ENCODE measurements at places on chromosomes 16 and 17.

DNA sequence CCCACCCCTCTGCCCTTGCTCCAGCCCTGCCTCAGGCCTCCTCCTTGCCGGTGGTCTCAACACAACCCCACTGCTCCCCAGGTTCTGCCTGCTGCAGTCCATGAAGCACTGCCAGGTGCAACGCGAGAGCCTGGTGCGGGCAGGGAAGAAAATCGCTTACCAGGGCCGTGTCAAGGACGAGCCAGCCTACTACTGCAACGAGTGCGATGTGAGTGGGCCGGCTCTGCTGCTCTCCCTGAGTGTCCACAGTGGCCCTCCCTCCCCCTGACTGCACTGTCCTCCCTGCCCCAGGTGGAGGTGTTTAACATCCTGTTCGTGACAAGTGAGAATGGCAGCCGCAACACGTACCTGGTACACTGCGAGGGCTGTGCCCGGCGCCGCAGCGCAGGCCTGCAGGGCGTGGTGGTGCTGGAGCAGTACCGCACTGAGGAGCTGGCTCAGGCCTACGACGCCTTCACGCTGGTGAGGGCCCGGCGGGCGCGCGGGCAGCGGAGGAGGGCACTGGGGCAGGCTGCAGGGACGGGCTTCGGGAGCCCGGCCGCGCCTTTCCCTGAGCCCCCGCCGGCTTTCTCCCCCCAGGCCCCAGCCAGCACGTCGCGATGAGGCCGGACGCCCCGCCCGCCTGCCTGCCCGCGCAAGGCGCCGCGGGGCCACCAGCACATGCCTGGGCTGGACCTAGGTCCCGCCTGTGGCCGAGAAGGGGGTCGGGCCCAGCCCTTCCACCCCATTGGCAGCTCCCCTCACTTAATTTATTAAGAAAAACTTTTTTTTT lies 1.8 kb upstream of the TMEM88 start:
- no peak for DNase-seq

DNA sequence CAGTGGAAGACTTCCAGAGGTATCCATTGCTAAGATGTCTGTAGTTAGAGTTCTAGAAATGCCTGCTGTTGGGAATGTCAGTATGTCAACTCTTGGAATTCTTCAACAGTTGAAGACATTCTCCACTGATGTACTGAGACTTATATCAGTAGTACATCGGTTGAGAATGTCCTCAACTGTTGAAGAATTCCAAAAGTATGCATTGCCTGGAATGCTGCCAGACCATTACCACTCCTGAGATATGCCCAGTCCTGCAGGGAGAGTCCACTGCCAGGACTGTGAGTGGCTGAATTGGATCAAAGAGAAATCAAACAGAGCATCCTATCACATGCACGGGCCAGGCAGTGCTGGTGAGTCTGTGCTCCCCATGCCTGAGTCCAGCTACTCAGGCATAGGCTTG lies 42.0 kb downstream of the IL21R start:
- DNase-seq: no peak

GRCh38 chr17:41360296-41360995 lies 9.2 kb downstream of the KRT33B start:
- DNase-seq: no peak

- DNase-seq: no peak
Measured at GRCh38 chr17:67478401-67479041, 101.4 kb downstream of the PITPNC1 start.

DNA sequence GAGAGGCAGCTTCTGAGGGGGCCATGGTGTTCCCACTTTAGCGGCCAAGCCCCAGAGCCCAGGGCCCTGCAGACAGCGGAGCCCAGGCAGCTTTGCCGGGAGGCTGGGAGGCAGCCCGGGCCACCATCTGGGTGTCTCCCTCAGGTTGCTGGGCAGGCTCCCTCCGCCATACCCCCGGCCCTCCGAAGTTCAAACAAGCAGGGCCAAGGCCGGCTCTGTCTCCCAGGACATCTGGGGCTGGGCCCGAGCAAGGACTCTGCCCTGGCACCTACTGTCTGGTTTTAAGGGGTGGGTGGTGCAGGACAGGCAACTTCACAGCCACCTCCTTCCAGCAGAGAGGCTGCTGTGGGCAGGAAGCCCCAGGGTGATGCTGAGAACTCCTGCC lies 2.6 kb downstream of the DUS1L start:
- no peak for DNase-seq

GRCh38 chr16:50123417-50123816 lies 29.7 kb upstream of the TENT4B start:
- DNase-seq: no peak

DNA sequence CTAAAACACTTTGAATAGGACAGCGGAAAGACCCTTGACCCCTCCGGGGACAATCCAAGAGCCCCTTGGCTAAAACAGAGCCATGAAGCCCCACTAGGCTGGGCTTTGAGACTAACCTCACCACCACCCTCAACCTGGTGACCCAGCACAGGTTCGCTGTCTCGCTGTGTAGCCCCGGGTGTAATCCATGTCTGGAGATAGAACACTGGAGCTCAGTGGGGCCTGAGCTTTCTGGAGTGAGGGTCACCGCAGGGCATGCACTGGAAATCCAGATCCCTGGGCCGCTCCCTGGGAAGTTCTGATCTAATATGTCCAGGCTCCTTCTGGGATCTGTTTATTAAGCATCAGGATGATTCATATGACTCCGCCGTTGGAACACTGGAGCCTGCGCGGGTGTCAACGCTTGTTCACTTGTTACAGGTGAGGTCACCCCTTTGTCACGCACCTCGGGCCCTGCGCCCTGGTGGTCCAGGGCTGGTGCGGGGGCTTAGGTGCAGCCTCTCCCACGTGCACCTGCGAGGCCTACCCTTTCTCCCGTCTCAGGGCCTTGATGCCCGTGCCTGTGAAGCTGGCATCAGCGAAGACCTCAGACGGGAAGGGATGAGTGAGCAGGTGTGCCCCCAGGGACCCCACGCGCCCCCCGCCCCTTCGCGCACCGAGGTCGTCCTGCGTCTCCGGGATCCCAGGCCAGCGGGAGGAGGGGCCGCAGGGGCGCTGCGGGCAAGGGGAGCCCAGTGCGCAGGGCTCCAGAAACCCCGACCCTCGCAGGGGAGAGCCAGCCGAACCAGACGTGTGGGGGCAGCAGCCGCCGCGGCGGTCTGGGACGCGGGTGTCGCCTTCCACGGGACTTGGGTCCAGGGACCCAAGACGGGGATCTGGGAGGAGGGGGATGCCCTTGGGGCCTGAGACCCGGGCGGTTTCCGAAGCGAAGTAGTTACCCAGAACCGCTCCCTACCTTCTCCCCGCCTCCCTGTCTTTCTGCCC lies 224.1 kb upstream of the FOXF1 start:
- DNase-seq: no peak

DNA sequence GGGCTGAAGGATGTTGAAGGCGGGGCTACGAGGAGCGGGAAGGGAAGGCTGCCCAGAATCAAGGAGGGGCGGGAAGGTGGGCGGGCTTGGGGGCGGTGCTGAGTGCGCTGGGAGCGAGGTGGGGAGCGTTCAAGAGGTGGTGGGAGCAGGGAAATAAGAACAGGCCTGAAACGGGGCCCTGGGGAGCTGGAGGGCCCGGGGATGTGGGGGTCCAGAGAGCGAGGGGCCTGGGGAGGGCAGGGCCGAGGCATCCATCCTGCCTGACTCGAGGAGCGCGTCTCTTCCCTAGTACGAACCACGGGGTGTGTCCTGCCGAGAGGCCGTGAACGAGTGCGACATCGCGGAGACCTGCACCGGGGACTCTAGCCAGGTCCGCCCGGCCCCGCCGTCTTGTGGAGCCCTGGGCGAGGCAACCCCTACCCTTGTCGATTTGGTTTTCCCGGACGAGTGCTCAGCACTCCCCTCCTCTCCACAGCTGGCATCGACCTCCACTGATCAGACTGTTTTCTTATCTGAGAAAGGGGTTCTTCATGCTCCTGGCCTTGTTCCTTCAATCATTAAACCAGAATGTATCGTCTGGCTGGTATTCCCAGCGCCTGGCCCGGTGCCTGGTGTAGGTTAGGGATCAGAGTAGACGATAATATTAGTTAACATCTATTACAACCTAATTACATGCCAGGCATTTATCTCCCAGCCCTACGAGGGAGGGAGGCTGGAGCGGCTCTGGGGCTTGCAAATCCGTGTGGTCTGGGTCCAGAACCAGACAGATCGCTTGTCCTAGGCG lies 17.2 kb downstream of the ADAM11 start:
- DNase-seq: no peak

GRCh38 chr17:40371261-40371929 lies 6.9 kb upstream of the GJD3 start:
- no peak for DNase-seq

- peak; percentile 4 for DNase-seq
Measured at GRCh38 chr16:5615868-5616642, 518.5 kb upstream of the EEF2KMT start.

- peak; percentile 26 for DNase-seq
Measured at GRCh38 chr16:82011199-82011641, at the start of gene SDR42E1. Gene SDR42E1, minus strand, starts transcription at chr16:82011470. Its CDS starts 10,612 bp downstream, at chr16:82000858.

- DNase-seq: no peak
Measured at GRCh38 chr16:4180511-4180910, 61.4 kb downstream of the SRL start.

DNA sequence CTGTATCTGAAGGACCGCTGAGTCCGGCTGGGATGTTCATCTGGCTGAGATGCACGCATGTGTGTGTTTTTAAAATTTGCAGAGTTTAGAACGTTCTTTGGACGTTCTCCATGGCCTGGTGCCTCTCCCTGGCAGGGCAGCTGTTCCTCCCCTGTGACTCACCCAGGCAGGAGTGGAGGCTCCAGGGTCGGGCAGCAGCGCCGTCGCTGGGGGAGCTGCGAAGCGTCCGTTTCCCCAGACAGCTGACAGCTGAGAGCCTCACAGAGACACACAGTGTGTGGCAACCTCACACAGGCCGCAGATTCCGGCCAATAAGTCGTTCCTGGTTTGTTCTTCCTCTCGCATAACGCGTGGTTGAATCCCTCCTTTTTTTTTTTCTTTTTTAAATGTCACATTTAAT lies 80.6 kb downstream of the OR1D5 start:
- no peak for DNase-seq

DNA sequence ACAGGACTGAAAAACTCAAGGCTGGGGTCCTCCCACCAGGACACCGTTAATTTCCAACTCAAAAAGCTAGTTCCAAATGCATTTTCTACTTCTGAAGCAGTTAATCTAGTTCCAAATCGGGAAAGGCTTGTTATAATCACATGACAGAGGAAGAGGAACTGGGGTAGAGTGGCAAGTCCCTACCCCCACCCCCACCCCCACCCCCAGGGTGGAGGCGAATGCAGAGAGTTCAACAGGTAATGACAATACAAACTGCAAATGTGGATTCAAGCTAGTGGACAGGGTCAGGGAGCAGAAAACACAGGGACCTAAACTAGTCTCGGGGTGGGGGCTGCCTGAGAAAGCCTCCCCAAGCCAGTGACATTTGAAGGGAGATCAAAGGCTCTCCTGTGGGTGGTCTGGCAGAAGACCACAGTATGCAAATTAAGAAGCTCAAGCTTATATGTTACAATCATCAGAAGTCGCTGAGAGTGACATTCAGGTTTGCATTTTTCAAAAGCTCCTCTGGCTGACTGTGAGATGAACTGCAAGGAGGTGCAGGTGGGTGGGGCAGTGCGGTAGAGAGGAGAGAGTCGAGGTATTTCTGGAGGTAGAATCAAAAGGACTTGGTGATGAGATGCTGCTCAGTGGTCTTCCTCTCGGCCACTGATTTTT lies 56.4 kb upstream of the SLC25A19 start:
- DNase-seq: no peak

DNA sequence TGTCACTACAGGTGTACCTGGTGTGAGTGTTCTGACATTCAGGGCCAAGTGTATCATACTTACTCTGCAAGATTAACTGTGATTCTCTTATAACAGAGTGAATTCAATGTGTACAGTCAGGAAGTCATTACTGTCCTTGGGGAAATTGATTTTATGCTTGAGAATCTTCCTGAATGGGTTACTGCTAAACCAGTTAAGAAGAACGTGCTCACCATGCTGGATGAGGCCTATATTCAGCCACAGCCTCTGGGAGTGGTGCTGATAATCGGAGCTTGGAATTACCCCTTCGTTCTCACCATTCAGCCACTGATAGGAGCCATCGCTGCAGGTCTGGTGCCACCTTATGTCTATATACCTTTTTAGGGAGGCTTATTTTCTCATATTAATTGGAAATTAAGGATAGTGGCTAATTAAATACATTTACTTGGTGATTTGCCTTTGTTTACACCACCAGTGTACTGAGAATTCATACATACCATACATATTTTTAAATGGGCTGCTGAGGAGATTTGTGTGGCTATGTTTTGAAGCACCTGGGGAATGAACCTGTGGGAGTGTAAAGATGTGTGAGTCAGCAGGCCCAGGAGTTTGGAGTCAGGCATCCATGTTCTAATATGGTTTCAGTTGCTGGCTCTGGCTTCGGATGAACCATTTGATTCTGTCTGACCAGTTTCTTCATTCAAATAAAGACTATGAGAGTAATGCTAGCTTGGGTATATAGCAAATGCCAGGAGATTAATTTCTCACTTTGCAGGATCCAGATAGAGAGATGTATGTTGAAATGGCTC lies 3.1 kb downstream of the ALDH3A2 start:
- no peak for DNase-seq

DNA sequence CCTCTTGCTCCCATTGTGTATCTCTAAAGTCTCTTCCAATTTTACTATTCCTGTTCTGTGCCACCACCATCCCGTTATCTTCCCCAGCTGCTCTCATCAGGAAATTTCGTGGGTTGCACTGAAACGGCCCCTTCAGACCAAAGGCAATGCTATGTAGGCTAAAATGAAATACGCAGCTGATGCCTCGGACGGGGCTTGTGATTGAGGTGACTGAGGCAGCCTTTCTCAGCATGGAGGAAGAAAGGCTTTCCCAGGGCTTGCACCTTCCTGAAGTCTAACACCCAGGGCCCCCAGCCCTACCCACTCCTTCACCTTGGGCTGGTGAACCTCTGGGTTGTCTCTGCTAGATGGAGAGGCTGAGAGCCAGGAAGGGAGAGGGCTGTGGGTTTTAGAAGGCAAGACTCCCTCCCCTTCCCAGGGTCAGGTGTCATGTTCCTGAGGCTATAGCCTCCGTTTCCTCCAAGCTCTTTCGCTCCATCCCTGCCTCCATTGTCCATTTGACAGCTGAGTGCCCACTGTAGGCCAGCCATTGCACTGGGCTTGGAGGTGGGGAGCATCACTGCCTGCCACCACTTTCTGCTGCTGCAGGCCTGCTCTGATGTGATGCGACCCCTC lies 7.8 kb downstream of the CCDC200 start:
- DNase-seq: no peak

DNA sequence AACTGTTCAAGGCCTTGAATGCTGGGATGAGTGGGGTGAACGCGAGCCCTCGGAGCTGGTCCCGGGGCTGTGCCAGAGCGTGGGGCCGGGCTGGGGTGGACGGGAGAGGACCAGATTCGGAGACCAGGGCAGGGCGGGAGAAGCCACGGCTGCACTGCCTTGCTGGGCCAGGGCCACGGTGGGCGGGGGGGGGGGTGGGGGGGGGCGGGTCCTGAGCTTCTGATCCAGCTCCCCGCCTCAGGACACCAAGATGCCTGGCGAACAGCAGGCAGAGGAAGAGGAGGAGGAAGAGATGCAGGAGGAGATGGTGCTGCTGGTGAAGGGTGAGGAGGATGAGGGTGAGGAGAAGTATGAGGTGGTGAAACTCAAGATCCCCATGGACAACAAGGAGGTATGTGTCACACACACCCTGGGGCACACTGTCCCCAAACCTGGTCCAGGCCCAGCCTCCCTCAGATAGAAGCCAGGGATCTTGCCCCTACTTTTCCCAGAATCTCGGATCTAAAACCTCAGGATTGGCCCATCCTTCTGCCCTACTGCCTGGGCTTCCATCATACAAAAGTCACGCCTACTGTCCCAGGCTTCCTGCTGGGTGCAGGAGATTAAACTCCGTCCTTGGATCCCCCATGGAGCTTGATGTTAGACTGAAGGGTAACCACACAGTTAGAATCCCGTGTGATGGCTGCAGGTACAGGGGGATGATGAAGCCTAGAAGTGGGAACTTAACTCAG lies 563 bp downstream of the ZNF771 start:
- no peak for DNase-seq

GRCh38 chr16:88626646-88627045 lies 11.7 kb upstream of the IL17C start:
- DNase-seq: no peak
